ENCODE measurements at places on chromosomes 4 and X.

DNA sequence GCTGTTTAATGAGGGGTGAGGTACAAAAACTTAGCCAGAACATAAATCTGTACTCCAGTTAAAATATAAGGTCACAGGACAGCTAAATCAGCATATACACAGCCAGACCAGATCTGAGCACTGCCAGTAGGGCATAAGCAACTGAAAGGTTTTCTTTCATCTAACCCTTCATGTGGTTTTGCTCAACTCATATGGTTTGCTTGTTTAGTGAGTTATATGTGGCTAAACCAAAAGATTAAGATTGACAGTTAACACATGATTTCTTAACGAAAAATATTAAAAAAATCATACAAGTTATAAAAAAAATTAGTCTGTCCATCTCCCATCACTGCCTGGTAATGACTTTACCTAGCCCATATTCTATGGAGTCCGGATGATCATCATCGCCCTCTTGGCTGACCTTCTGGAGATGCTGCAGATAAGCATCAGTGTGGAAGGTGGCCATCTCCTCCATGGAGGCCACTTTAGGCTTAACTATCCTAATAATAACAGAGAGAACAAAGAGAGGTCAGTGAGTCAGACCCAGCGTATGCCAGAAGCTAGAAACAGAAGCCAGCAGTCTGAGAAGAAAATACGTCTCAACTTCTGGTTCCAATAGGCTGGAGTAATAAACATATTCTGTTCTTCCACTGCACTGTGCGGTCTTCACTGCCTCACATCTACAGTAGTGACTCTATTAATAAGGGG, 4.1 kb downstream of the HDAC8 start:
- DNase-seq: no peak

- no peak for DNase-seq
These were observed 14.8 kb upstream of the FHDC1 start for GRCh38 chr4:152921284-152921683.

DNA sequence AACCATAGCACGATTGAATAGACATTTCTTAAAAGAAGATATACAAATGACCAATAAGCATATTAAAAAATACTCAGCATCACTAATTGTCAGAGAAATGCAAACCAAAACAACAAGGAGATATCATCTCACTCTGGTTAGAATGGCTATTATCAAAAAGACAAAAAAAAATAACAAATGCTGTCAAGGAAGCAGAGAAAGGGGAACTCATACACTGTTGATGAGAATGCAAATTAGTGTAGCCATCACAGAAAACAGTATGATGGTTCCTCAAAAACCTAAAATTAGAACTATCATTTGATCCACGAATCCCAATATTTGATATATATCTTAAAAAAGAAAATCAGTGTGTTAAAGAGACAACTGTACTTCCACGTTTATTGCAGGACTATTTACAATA, 71.7 kb upstream of the BANK1 start:
- no peak for DNase-seq

GRCh38 chrX:16186380-16187007, 19.2 kb downstream of the MAGEB17 start:
- no peak for DNase-seq

- DNase-seq: no peak
These were observed 15.5 kb downstream of the NAT8L start for GRCh38 chr4:2074588-2074987.

DNA sequence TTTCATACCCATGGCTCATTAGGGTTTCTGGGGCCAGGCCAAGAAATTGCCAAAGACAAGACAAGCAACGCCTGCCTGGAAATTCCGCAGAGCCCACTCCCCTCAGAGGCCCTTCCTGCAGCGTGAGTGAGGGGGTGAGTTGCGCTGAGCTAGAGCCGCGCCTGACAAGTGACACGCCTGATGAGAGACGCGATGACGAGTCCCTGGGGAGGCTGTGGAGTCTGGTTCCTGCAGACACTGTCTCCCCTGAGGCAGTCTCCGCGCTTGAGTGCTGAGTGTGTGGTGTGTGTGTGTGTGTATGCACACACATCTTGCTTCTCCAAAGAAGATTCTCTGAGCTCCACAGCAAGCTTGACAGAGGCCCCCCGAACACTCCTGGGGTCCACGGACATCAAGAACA, 269.8 kb downstream of the BCOR start:
- DNase-seq: no peak

- peak; percentile 13 for DNase-seq
These were observed 197.4 kb downstream of the MAML3 start for GRCh38 chr4:139956507-139957017.
